ENCODE measurements at places on chromosomes 11 and 22. TPM values are rescaled to one million over a fixed set of nuclear protein-coding genes. Genes with fewer than 3 reads are reported as not detected.
A peak's percentile ranks its signal among the peaks of the same experiment; 100 is the strongest.

DNA sequence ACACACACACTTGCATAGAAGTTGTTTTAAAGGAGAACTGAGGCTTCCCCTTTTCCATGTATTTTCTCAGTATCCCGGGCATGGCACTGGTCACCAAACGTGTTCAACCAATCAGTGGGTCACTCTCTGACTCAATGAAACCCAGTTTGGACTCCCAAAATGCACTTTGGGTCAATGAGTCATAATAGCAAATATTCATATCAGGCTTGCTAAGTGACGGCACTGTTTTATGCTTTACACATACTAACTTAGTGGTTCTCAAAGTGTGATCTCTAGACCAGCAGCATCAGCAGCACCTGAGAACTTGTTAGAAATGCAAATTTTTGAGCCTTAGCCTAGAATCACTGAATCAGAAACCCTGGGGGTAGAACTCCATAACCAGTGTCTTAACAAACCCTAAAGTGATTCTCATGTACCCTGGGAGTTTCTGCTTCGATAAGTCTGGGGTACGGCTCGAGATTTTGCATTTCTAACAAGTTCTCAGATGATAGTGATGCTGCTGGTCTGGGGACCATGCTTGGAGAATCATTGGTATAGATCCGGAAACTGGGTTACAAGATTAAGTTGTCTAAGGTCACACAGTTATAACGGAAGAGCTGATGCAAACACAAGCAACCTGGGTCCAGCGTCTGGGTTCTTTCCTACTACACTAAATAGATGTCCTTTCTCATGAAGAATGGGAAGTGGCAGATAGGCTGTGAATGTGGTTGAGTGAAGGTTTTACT is 35.6 kb downstream of the ETS1 start:
- no peaks in the 10 kb centered on the region for H3K27me3 ChIP-seq
- H3K36me3 ChIP-seq: no peaks in the 10 kb centered on the region
- no peak overlapping the region for H3K4me3 ChIP-seq
- peak overlapping the region; percentile 89 for H3K27ac ChIP-seq
- peaks cover 63% of the 10 kb centered on the region for H3K4me1 ChIP-seq
- DNase-seq: no peak

DNA sequence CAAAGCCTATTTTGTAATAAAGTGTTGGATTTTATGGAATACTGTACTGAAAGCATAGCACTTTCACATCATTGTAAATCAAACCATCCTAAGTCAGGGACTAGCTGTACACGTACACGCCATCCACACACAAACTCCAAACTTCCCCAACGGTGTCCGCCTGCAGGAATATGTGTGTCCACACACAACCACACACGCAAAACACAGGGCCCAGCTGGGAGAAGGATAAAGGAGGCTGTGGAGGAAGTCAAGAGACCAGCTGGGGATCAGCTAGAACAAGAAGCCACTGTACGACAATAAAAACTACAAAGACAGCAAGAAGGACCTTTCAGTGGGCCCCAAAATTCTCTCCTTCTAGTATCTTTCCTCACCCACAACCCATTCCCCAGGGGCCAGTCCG is 1.6 kb downstream of the TRIM29 start:
- no peaks in the 10 kb centered on the region for H3K36me3 ChIP-seq
- no peak for DNase-seq
- no peak overlapping the region for H3K27ac ChIP-seq
- H3K4me1 ChIP-seq: no peaks in the 10 kb centered on the region
- no peak overlapping the region for H3K4me3 ChIP-seq

The POU2AF3 gene
- 1.3 TPM for polyA plus RNA-seq

- no peaks in the 10 kb centered on the region for H3K4me1 ChIP-seq
- H3K36me3 ChIP-seq: no peaks in the 10 kb centered on the region
- no peak overlapping the region for H3K27ac ChIP-seq
Observed at GRCh38 chr22:47716890-47717615, 954.6 kb downstream of the TBC1D22A start.

- peaks cover 28% of the 10 kb centered on the region for H3K4me1 ChIP-seq
- no peak overlapping the region for H3K27ac ChIP-seq
- DNase-seq: no peak
Observed at GRCh38 chr11:66293777-66294625, 2.3 kb downstream of the TMEM151A start.

DNA sequence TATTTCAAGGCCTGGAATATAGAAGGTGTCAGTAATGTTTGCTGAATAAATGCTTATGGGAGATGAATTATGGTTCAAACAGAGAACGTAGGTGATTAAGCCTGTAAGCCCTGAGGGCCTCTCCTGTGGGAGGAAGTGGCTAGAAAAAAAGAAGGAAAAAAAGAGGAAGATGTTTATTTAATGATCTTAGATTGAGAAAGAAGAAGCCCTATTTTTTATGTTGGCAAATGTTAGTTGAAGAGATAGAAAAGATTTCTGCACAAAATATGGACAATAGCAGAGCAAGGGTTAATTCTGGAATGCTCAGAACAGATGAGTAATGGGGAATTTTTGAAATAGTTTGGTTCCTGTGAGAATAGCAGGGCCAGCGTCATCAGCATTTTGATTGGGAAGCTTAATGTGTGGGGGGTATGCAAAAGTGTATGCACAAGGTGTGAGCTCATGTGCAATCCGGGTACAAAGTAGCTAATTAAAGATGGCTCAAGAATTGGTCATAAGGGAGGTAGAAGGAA is 95.7 kb downstream of the TEAD1 start:
- no peak overlapping the region for H3K4me3 ChIP-seq
- no peaks in the 10 kb centered on the region for H3K4me1 ChIP-seq
- no peaks in the 10 kb centered on the region for H3K36me3 ChIP-seq

- no peaks in the 10 kb centered on the region for H3K36me3 ChIP-seq
- no peak overlapping the region for H3K4me3 ChIP-seq
- peaks cover 7% of the 10 kb centered on the region for H3K4me1 ChIP-seq
- peaks cover 11% of the 10 kb centered on the region for H3K27me3 ChIP-seq
- no peak overlapping the region for H3K27ac ChIP-seq
Observed at GRCh38 chr22:29469755-29470154, 10.3 kb upstream of the NEFH start.

DNA sequence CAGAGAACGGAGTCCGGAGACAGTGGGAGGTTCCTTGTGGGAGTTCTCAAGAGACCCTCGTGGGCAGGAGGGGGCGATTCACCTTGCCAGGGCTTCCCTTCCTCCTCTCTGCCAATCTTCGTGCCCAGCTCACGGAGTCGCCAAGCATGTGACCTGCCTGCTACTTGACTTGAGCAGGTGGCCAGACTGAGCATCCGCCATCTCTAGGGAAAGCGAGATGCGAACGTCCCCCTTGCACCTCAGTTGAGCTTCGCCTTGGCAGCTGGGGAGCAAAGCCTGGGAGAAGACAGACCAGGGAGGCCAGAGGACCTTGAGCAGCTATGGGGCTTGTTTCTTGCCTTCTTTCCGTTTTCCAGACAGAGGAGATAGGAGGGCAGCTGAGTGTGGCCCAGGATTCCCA is 123.2 kb downstream of the GRIK4 start:
- H3K4me1 ChIP-seq: no peaks in the 10 kb centered on the region
- H3K36me3 ChIP-seq: no peaks in the 10 kb centered on the region
- no peak for DNase-seq
- no peak overlapping the region for H3K4me3 ChIP-seq
- no peak overlapping the region for H3K27ac ChIP-seq

The MYBPC3 gene
- 2.2 TPM for polyA plus RNA-seq

The CYP2D6 gene
- polyA plus RNA-seq: 3.0 TPM

The IL10RA gene
- 39.4 TPM for polyA plus RNA-seq

DNA sequence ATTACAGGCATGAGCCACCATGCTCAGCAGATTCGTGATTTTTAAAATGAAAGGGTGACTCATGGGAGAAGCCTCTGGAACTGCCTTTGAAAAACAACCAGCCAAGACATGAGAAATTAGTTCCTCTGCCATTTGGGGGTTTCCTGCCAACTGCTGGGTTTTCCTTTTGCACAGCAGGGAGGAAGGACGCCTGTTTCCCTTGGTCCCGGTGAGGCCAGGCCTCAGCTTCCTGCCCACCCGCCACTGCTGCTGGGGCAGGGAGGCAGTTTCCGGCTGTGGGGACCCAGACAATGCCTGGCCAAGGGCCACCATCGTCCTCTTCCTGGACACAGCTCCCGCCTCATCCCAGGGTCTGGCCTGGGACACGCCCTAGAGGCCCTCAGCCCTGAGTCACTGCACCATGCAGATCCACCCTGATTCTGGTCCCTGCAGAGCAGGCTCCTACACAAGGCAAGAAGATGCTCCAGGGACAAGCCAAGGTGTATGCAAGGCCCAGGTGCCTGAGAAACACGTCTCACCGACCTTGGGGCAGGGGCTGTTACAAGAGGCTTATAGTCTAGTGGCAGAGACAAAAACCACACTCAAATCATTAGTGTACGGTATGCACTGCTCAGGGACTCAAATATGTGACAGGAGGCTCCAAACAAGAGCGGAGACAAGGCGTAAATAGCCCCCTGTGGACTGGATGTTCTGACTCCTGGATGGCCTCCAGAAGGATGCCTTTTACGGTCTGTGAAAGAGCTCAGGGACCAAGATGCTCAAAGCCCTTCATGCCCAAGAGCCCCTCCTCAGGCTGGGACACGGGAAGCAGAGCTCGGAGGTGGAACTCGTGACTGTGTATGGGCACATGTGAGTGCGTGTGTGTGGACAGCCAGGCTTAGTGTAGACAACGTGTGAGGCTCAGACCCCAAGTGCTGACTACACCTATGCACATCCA is 10.0 kb downstream of the PPM1F start:
- DNase-seq: peak; percentile 92
- peak overlapping the region; percentile 95 for H3K27ac ChIP-seq
- no peak overlapping the region for H3K4me3 ChIP-seq
- peaks cover 30% of the 10 kb centered on the region for H3K36me3 ChIP-seq
- peaks cover 67% of the 10 kb centered on the region for H3K4me1 ChIP-seq

The RAPSN gene
- polyA plus RNA-seq: 0.74 TPM

GRCh38 chr11:69057801-69058200 is 9.1 kb downstream of the TPCN2 start:
- H3K36me3 ChIP-seq: peaks cover 60% of the 10 kb centered on the region
- no peak overlapping the region for H3K4me3 ChIP-seq
- no peak for DNase-seq
- no peak overlapping the region for H3K27ac ChIP-seq
- no peaks in the 10 kb centered on the region for H3K4me1 ChIP-seq
- H3K27me3 ChIP-seq: no peaks in the 10 kb centered on the region

The KCNQ1 gene
- polyA plus RNA-seq: 3.6 TPM

- no peak for DNase-seq
- peaks cover 48% of the 10 kb centered on the region for H3K4me1 ChIP-seq
- H3K27ac ChIP-seq: peak overlapping the region; percentile 83
Observed at GRCh38 chr11:119342023-119342300, 1.3 kb upstream of the C1QTNF5 start.

DNA sequence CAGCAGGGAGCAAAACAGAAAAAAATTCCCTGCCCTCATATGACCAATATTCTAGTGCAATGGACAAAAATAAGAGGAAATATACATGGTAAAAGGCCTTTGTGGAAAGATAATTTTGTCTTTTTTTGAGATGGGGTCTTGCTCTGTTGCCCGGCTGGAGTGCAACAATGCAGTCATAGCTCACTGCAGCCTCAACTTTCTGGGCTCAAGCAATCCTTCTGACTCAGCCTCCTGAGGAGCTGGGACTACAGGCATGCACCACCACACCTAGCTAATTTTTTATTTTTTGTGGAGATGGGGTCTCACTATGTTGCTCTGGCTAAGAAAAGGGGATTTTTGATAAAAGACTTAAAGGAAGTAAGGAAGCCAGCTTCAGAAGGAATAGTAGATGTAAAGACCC is 25.7 kb upstream of the DDX10 start:
- H3K4me1 ChIP-seq: no peaks in the 10 kb centered on the region
- H3K4me3 ChIP-seq: no peak overlapping the region

DNA sequence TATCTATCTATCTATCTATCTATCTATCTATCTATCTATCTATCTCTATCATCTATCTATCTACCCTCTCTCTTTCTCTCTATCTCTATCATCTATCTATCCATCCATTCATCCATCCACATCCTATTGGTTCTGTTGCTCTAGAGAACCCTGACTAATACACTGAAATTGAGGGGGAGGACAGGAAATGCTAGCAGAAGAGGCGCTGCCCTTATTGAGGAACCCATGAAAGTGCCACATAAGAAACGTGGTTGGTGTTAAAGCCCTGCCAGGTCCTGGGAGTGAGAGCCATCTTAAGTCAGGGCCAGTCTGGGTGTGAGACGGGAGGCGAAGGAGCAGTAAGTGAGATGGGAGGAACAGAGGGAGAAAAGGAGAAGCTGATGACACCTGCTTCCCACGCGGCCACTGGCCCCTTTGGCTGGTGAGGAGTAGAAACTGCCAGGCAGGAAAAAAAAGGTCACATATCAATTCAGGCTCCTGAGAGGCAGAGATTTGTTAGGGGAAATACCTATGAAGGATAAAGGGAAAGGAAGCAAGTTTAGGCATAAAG is 87.9 kb upstream of the PLET1 start:
- H3K36me3 ChIP-seq: no peaks in the 10 kb centered on the region
- no peak overlapping the region for H3K27ac ChIP-seq
- no peak for DNase-seq
- no peaks in the 10 kb centered on the region for H3K27me3 ChIP-seq
- H3K4me3 ChIP-seq: no peak overlapping the region
- no peaks in the 10 kb centered on the region for H3K4me1 ChIP-seq

The METTL15 gene
- 3.7 TPM for polyA plus RNA-seq

GRCh38 chr11:63015521-63016215 is at the start of gene SLC22A8:
SLC22A8 (minus strand) TSS chr11:63015841; CDS start chr11:63014958, 883 bp downstream.
- no peak within 1 kb of the TSS for H3K4me3 ChIP-seq
- DNase-seq: no peak
- no peaks in the 10 kb centered on the region for H3K36me3 ChIP-seq
- no peak within 1 kb of the TSS for H3K27ac ChIP-seq
- no peaks in the 10 kb centered on the region for H3K4me1 ChIP-seq

DNA sequence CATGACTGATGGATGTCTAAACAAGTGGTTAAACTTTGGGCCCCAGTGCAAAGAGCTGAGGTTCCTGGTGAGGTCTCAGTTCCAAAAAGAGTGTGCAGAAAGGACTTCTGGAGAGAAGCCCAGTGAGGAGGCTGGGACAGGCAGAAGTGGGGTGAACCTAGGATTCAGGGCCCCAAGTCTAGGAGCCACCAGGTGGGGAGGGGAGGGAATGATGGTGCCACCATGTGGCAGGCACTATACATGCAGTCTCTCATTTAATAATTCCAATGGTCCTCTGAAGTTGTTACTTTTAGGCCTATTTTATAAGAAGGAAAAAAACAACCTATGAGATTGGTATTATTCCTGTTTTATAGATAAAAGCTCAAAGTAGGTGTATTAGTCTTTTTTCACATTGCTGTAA is 102.0 kb downstream of the INSC start:
- H3K4me3 ChIP-seq: no peak overlapping the region
- H3K27me3 ChIP-seq: no peaks in the 10 kb centered on the region
- H3K4me1 ChIP-seq: no peaks in the 10 kb centered on the region
- no peak overlapping the region for H3K27ac ChIP-seq

The DDTL gene
- polyA plus RNA-seq: 1.5 TPM

DNA sequence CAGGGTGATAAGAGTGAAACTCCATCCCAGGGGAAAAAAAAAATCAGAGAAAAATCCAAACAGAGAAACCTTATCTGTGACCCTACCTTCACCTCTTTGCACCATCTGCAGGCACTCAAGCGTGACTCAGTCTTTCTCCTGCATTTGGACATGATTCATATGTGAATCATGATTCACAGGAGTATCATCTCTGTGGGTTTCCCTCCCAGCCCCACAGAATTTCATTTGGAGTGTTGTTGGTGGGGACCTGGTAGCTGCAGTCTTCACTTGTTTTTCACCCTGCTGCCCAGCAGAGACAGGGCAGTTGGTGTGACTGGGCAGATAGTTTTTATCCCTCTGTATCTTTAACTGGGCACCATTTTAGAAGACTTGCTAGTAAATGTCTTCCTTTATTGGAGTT is 75.7 kb downstream of the DEPDC5 start:
- H3K4me1 ChIP-seq: no peaks in the 10 kb centered on the region
- no peak overlapping the region for H3K4me3 ChIP-seq

GRCh38 chr11:7484645-7485044 is 661 bp upstream of the OLFML1 start:
- H3K36me3 ChIP-seq: no peaks in the 10 kb centered on the region
- H3K27me3 ChIP-seq: no peaks in the 10 kb centered on the region
- no peak overlapping the region for H3K4me3 ChIP-seq
- no peaks in the 10 kb centered on the region for H3K4me1 ChIP-seq
- peak overlapping the region; percentile 38 for H3K27ac ChIP-seq

Measured in spleen (tissue), 13 donors.